CD8-positive, alpha-beta T cell (primary cell): ENCODE measurements at places on chromosomes 6 and 20.
A peak's percentile ranks its signal among the peaks of the same experiment; 100 is the strongest.

- no peak for DNase-seq
Observed at GRCh38 chr6:71452697-71453370, 164.2 kb downstream of the OGFRL1 start.

- DNase-seq = no peak
Observed at GRCh38 chr20:60034231-60035110, 76.2 kb downstream of the CDH26 start.

DNA sequence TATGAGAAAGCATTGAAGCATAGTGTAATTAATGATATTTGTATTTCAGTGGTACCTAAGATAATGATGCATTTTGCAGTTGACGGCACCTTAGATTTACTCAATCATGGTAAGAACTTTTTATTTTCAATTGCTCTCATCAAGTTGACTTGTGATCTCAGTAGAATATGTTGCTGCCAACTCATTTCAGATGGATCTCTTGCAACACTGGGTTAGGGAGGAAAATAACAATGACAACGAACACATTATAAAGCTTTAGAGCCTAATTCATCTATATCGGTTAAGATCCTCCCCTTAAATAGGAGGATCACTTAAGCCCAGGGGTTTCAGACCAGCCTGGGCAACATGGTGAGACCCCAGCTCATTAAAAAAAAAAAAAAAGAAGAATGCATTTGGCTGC lies 18.0 kb upstream of the TBC1D22B start:
- no peak for DNase-seq

DNA sequence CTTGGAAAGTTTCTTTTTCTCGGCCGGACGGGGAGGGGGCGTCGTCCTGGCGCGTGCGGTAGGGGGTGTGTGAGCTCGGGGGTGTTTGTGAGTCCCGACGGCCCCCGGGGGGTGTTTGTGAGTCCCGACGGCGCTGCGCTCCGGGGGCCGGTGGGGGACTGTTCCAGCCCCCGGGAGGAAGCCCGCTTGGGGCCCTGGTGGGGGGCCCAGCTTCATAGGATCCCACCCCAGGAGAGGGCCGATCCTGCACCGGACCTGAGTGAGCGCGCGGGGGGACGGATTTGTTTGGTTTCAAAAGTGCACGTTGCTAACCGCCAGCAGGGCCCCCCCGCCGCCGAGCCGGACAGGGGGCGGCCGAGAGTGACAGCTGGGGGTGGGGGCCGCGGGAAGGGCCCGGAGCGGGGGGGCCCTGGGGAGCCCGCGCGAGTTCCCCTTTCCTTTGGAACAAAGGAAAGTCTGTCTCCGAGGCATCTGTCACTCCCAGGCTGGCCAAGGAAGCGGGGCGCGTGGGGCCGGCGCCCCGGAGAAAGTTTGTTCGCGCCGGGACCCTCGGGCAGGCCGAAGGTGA lies 485 bp downstream of the TGIF2 start:
- peak; percentile 55 for DNase-seq

- DNase-seq = no peak
Observed at GRCh38 chr20:62551407-62552323, 75.9 kb upstream of the GATA5 start.

DNA sequence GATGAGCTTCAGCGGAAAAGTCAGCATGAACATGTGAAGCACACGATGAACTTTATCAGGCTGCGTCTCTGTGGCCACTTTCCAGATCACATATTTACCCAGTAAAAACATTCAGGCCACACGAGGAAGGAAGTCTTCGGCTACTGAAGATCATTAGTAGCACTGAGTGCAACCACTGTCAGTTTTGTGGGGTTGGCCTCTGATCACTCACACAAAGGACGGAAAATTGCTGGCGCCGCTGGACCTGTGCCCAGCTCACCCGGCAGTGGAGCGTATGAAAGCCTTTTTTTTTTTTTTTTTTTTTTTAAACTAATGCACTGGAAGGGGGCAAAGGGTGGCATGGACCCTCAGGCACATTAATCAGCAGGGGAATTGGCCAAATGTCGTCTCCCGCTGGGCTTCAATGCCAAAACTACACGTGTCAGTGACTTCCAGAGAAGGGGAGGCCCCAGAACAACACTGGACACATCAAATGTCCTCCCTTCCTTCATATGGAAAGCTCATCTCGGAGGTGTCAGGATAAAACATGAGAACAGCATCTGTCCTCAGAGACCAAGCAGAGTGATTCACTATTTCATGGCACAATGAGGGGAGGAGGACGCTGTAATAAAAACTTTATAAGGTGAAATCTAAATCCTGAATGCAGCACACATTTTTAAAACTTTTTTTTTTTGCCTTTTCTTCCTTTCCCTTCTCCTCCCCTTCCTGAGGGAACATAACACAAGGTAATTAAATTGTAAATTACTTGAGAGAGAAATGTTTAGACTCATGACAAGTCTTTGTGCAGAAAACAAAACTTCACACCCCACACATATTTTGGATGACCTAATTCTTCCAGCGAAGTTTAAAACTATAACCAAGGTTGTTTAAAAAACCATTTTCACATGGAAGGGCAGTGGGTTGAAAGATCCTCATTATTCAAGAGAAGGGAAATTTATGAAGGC lies 223.4 kb downstream of the FOXC1 start:
- DNase-seq = no peak

GRCh38 chr6:19157486-19157885 lies 679.7 kb upstream of the ID4 start:
- no peak for DNase-seq

- DNase-seq = no peak
Observed at GRCh38 chr20:58973179-58973578, 7.9 kb upstream of the NELFCD start.
